ENCODE measurements at places on chromosomes 5 and 9.

- ATAC-seq: no peak
Observed at GRCh38 chr9:101582553-101582952, 12.2 kb downstream of the PPP3R2 start.

DNA sequence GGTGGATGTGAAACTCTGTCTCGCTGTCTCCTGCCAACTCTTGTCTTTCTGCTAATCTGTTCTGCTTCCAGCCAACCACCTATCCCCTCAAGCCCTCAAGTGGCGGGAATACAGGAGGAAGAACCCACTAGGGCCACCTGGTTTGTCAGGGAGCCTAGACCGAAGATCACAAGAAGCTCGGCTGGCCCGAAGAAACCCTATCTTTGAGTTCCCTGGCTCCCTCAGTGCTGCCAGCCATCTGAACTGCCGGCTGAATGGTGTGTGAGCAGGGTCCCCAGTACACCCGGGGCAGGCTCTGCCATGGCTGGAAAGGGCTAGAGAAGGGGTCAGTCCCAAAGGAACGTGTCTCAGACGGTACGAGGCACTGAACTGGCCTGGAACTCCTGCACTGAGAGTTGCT lies 49.2 kb upstream of the TESK1 start:
- ATAC-seq: no peak

DNA sequence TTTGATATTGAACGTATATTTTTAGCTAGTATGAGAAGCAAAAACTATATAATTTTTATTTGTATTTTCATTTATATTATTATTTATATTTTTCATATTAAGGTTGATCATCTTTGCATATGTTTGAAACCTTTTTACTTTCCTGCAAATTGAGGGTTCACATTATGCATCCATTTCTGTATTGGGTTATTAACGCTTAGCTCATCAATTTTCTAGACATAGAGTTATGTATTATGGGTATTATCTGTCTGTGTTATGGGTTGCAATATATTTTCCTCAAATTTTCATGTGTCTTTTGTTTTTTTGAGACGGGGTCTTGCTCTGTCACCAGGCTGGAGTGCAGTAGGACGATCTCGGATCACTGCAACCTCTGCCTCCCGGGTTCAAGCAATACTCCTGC lies 2377.0 kb upstream of the WWC1 start:
- no peak for ATAC-seq

DNA sequence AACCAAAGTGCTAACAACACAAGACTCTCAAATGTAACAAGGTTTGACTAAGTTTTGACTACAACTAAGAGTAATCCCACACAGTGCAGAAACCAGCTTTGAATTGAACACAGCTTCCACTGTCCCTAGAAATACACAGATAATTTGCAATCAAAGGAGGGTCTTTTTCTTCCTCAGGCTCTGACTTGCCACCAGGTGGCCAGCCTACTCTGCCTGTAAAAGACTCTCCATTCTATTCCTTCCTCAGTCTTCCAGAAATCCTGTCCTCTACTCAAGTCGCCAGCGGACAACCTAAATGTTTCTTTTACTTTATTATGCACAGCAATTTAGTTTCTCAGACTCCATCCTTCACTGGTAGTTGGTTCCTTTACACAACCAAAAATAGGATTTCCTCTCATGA lies 32.2 kb upstream of the MCTP1 start:
- no peak for ATAC-seq

DNA sequence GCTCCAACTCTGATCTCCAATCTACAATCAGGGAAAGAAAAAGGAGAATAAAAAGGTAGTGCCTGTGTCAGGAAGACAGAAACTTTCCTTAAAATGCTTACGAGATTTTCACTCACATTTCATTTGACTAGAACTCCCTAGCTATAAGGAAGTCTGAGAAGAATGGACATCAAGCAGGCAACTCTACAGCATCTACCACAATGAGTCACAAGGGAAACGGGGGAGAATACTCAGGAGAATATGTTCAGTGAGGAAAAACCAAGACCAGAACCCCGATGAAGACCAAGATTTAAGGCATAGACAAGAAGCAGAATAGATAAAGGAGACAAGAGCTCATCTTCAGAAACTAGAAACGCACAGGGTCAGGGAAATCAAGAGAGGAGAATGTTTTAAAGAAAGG lies 9.0 kb upstream of the SETD9 start:
- ATAC-seq: peak; percentile 27
